ENCODE measurements at places on chromosomes 2 and 18.

GRCh38 chr2:42196403-42197267 is 27.5 kb downstream of the EML4 start:
- no peak for DNase-seq

DNA sequence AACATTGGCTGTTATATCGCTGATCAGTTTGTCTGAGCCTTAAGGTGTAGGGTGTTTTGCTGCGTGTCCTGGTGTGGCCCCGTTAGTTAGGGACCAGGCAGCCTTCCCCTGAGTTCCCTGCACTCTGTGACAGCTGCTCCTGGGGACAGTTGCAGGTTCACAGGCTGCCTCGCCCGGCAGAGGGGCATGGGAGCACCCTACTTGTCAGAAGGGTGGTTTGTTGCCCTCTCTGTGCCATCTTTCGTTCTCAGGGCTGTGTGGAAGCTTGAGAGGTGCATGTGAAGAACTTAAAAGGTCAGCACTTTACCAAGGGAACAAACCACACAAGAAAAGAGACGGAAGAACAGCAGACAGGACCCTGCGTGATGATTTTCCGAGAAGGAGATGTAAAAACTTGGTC is 159.6 kb downstream of the LDLRAD4 start:
- DNase-seq = no peak

GRCh38 chr2:219645631-219646527 is 18.4 kb downstream of the SLC4A3 start:
- no peak for DNase-seq

DNA sequence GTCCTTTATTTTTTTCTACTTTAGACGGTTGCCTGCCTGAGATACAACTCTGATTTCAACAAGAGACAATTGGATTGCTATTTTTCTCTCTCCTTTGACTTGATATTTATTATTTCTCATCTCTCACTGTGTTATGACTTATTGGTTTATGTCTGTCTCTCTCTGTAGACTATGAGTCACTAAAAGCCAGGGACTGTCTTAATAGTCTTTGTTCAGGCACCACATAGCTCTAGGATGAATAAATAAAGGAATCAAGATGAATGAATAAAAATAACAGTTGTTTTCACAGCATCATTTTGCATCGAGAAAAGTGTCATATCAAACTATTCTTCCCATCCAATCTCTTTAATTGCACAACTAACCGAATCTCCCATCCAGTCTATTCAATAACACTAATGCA is 31.4 kb upstream of the CD28 start:
- DNase-seq = no peak

GRCh38 chr2:49240608-49241007 is 86.3 kb upstream of the FSHR start:
- no peak for DNase-seq

DNA sequence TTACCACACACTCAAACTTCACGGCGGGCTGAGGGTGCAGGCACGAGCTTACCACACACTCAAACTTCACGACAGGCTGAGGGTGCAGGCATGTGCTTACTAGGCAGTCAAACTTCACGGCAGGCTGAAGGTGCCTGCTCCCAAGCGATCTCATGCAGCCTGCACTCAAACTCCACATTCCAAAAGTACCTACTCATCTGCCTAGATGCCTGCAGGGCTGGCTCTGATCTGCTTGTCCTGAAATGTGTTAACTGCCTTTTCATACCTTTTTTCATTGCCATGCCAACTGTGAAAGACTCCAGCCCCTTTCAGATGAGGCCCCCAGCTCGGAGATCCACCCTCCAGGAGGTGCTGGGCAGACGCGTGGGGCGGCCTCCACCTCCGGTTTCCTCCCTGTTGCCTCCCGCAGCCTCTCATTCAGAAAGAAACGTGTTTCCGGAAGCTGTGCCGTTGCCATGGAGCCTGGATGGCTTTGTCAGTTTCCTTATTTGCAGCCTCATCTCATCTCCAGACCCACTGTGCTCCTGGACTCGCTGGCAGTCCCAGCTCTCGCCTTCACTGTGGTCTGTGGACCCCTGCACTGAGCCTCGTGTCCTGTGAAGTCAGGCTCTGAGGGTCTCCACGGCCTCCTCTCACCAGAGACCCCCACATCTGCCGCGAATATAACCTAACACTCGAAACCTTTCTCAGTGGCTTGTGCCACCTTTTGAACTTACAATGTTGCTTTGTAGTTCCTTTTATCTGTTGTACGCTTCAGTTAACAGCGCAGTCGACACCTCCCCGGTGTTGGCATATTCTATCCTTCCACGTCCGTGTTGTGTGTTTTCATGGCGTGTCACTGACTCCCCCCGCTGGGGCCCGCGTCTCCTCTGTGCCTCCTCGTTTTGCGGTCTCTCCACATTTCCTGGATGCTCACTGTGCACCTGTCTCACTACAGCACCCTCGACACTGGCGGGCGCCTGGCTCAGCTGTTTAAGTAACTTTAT is 106.1 kb upstream of the ALKAL2 start:
- DNase-seq = peak; percentile 40

Measured in central memory CD8-positive, alpha-beta T cell (primary cell).